ENCODE measurements at places on chromosomes 6 and 20.

GRCh38 chr20:10770753-10771152 is 97.0 kb upstream of the JAG1 start:
- no peak for DNase-seq

GRCh38 chr20:47814632-47815415 is 29.5 kb upstream of the SULF2 start:
- DNase-seq: no peak

GRCh38 chr20:36861875-36862801 is 13.8 kb upstream of the TLDC2 start:
- DNase-seq: peak; percentile 84

- DNase-seq: peak; percentile 69
Measured at GRCh38 chr20:1877609-1878200, 17.5 kb upstream of the SIRPA start.

DNA sequence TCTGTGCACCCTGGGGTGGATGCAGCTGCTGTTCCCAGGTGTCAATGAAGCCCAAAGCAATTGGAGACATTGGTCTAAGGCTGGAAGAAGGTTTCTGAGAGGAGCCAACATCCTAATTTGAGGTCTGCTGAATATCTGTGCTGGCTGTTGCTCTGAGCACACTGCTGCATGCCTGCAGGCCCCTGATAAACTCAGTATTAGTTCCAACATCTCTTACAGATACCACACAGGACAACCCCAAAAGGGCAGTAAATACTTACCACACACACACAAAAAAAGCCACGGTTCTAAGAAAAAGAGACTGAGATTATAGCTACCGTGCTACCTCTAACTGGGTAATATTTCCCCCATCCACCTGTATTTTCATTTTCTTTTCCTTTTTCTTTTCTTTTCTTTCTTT is 164.3 kb upstream of the SOX4 start:
- no peak for DNase-seq

All from anterior cingulate cortex (tissue), 58 donors.